ENCODE measurements at places on chromosomes 5 and 9.

DNA sequence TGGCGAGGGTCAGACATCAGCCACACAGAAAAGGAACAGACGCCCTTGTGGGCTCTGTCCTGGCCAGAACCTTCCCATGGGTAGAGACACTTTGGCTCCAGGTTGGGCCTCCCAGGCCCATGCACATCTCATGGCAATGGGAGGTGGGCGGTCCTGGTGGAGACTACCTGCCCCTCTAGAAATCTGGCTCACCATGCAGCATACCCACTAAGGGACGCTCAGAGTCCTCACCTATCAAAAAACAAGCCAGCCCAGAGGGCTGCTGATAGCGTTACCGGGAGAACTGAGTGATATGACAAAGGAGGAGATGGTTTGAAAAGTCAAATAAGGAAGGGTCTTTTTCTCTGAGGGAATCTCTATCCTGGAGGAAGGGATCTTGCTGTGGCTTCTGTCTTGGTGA lies 62.1 kb downstream of the C5orf15 start:
- DNase-seq: peak; percentile 17

GRCh38 chr9:84731696-84732095 lies 62.2 kb downstream of the NTRK2 start:
- no peak for DNase-seq

- DNase-seq: no peak
Measured at GRCh38 chr5:10220248-10220647, 29.4 kb downstream of the ATPSCKMT start.

- no peak for DNase-seq
Measured at GRCh38 chr5:124697933-124698591, 48.4 kb downstream of the ZNF608 start.

GRCh38 chr9:130245474-130245873 lies 20.1 kb upstream of the HMCN2 start:
- DNase-seq: no peak

Measured in germinal center (tissue), 1 donor.